Activated CD4-positive, alpha-beta T cell treated with anti-CD3 and anti-CD28 coated beads, Interleukin-2, amount 50 U/mL, for 1 hour (primary cell): ENCODE measurements at places on chromosomes 16 and 17.

GRCh38 chr16:5252791-5253190 lies 155.2 kb upstream of the EEF2KMT start:
- DNase-seq = no peak

GRCh38 chr16:11084876-11085485 lies 140.6 kb downstream of the CLEC16A start:
- no peak for DNase-seq

DNA sequence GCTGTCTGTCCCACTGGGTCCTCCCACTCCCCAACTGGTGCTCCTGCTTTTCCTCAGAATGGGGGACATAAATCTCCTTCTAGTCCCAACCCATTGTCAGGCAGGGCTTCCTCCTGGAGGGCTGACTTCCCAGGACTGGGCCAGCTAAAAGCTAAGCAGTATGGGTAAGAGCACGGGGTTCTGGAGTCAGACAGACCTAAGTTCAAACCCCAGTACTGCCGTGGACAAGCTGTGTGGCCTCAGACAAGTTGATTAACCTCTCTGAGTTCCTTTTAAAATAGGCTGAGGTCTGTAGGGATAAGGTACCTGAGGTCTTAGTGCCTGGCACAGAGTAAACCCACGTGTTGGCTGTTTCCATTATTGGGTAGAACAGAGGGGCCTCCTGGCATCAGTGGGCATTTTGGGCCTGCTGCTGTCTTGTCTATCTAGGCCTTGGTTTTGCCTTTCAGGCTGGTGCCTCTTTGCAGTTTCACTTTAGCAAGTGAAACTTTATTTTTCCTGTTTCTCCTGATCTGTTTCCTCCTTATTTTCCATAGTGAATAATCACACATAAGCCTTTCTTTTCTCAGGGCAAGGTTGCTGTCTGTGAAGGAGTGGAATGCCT lies 114.6 kb downstream of the PRKCB start:
- DNase-seq = no peak

GRCh38 chr17:78708510-78708973 lies 73.5 kb downstream of the CYTH1 start:
- peak; percentile 57 for DNase-seq

DNA sequence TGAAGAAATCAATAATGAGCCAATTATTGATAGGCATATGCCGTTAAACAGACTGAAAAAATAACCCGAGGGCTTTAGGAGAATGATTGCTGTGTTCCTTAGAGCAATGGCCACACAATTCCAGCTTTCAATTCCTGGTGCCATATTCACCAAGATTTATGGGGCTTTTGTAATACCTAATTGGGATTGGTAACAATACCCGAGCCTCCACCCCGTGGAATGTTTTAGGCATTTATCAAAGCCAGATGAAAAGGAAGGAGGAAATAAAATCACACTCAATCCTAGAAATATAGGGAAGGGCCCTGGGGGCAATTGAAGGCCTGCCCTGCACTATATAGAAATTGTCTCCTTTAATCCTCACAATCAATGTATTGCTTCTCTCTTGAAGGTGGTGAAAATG lies 42.1 kb upstream of the MLYCD start:
- no peak for DNase-seq

GRCh38 chr17:32998111-32998886 lies 6.7 kb downstream of the SPACA3 start:
- DNase-seq = peak; percentile 75

GRCh38 chr16:31568577-31569359 lies 41.1 kb downstream of the AHSP start:
- DNase-seq = no peak
